ENCODE measurements at places on chromosomes 1 and 21.

DNA sequence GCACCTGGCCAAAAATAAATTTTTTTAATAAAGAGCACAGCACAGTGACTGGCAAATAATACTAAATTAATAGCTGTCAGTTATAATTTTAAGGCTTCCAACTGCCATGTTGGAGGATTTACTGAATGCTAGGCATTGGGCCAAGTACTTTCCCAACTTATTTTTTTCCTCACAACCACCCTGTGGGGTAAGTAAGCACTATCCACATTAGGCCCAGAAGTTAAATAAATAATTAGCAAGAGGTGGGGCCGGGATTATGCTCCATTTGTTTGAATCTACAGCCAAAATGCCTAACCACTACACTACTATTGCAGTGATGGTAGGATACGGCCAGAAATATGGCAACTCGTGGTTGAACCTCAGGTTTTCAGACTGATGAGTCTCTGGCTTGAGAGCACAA is 4.6 kb upstream of the TRNAU1AP start:
- no peak for DNase-seq

GRCh38 chr1:223654083-223654482 is 11.4 kb downstream of the CAPN8 start:
- DNase-seq = no peak

DNA sequence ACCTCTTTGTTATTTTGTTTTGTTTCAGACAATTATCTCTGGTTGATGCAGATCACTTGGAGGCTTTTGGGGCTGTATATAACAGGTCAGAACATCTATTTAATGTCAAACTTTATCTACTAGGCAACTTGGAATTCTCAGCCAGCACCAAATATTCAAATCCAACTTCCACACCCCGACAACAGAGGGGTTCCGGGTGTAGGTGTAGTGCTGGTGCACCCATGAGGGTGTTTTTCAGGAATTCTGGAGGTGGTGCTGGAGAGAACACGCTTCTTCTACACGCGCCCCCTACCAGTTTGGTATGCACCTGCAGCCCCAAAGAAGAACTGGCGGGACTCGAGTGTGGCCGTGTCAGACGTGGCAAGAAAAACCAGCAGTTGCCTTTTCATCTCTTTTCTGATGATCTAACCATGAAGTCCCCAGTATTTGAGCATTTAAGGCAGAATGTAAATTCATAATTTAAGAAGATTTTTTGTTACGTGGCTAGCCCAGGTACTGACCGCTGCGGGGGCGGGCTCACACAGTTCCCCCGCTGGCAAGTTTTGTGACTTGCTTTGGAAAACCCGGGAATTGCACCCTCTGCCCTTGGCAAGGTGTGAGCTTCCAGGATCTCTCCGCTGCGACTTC is 462 bp upstream of the TLCD4 start:
- peak; percentile 88 for DNase-seq

DNA sequence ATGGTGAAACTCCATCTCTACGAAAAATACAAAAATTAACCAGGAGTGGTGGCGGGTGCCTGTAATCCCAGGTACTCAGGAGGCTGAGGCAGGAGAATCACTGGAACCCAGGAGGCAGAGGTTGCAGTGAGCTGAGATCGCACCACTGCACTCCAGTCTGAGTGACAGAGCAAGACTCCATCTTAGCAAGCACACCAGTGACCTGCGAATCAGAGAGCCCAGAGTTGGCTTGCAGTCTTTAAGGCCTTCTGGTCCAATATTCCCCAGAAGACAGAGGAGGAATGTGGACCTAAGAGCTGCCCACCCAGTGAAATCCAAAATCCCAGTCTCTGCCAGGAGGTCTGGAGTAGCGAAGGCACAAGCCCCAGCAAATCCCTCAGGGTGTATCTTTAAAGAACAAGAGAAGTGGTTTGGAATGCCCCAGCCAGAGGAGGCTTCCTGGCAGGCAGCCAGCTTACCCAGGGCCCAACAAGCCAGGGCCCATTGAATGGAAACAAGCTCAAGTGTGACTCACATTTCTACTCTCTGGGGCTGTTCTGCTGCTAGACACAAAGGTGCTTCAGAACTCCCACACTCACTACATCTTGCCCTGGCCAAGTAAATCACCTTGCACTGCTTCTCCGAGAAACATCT is 23.9 kb downstream of the GPR161 start:
- no peak for DNase-seq

DNA sequence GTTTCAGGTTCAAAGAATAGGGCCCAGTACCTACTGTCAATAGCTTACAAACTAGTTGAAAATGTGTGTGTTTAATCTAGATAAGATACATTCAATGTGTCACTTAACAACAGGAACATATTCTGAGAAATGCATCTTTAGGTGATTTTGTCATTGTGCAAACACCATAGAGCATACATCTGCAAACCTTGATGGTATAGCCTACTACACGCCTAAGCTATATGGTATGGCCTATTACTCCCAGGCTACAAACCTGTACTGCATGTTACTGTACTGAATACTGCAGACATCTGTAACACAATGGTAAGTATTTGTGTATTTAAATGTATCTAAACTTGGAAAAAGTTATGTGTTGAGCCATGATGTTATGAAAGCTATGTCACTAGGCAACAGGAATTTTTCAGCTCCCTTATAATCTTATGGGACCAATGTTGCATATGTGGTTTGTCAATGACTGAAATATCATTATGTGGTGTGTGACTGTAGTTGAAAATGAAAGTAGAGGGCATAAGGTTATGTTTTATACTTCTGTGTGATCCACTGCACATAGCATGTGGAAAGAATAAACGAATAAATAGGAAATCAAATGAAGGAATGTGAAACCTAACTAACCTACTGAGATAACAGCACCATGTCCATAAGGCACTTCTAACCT is 129.0 kb upstream of the CAMK1G start:
- DNase-seq = no peak

- DNase-seq = no peak
These were observed 20.0 kb downstream of the KRTAP19-8 start for GRCh38 chr21:31018232-31018631.

- DNase-seq = no peak
These were observed 345.3 kb downstream of the MATN1 start for GRCh38 chr1:30378003-30378596.

GRCh38 chr1:96863449-96863848 is 141.9 kb downstream of the PTBP2 start:
- no peak for DNase-seq

GRCh38 chr1:67429011-67429527 is 1.1 kb downstream of the SERBP1 start:
- DNase-seq = no peak

DNA sequence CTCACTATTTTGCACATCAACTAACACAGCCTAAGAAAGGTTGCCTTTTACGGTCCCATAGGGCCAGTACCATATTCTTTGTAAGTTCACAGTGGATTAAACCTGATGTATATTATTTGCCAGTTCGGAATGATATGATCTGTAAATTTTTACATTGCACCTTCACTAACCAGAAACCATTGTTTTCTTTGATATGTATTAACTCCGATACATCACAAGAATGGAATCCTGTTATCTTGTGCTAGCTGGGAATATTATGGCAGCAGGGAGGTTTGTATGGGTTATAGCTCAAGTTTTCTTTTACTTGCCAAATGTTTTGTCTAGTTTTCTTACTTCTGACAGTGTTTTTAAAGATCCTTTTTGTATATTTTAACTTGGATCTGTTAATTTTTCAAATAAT is 51.4 kb upstream of the S1PR1 start:
- no peak for DNase-seq

DNA sequence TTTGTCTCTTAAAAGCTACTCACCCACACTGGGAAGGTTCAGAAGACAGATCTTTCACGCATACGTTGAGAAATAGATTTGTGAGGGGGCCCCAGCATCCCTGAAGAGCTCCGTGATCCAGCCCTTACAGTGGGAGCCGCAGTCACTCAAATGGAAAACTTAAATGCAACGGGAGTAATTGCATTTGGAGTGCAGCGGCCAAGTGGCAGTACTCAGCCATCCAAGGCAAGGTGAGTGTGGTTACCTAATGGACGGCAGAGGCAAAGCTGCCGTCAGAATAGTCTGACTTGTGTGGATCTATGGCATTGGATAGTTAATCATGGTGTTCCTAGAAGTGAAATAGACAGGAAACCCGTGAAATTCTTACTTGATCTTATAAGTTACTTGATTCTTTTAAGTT is 5.1 kb downstream of the SPSB1 start:
- no peak for DNase-seq

Measured in retina (tissue), 1 donor.